ENCODE measurements at places on chromosomes 4 and X.

DNA sequence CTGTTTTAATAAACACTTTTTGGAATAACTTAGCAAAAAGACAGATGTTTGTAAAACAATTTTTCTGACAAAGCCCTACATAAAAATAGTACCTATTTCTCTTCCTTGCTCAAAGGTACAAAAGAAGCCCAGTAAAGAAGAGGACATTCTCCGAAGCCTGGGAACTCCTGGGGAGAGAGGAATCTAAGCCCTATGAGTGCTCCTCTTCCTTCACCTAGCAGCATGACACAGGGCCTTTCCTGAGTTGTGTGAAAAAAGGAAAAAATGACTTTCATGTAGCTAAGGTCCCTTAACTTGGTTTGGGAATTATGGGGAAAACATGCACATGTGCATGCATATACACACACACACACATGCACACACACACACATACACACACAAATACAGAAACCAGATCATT, 586.9 kb downstream of the TMA16 start:
- no peak for ATAC-seq

GRCh38 chr4:185869427-185869826, 57.4 kb upstream of the SORBS2 start:
- no peak for ATAC-seq

DNA sequence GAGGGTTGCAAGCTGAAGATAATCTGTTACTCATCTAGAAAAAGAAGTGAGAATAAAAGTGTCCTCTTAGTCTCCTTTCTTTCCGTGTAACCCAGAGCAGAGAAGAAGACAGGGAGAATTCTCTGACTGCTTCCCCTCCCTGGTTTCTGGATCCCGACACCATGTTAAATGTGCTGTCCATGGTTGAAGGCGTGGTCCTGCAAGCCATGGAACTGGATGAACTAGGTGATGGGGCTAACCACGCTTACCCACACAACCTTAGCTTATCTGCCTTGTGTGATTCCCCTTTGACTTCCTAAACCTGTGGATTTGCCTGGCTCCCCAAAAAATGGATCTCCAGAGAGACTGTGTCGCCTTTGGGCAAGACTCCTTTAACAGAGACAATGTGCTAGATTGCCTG, 907.6 kb downstream of the FSTL5 start:
- ATAC-seq: no peak

DNA sequence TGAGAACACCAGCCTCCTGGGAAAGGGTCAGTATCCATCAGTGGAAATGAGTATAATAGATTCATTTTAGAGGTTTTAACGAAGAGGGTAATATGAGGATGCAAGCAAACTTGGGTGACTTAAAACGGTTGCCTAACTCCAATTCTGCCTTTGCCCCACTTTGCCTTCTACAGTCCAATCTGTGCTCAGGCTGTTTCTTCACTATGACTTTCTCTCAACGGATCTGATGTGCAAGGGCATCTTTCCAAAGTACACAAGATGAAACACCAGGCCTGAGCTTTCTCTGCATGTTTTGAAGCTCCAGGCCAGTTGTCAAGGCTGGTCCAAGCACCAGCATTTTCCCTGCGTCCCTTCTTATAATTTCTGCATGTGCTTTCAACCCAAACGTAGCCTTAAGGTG, 68.0 kb upstream of the TMEM164 start:
- no peak for ATAC-seq

DNA sequence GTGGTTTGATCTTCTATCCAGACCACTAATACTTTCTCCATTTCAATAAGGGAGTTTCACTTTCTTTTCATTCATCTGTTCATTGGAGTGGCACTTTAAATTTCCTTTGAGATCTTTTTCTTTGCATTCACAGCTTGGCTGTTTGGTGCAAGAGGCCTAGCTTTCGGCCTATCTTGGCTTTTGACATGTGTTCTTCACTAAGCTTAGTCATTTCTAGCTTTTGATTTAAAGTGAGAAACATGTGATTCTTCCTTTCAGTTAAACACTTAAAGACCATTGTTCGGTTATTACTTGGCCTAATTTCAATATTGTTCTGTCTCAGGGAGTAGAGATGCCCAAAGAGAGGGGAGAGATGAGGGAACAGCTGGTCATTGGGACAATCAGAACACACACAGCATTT, 24.3 kb downstream of the CXCL13 start:
- no peak for ATAC-seq

GRCh38 chr4:87732033-87732765, 67.2 kb upstream of the IBSP start:
- ATAC-seq: no peak

DNA sequence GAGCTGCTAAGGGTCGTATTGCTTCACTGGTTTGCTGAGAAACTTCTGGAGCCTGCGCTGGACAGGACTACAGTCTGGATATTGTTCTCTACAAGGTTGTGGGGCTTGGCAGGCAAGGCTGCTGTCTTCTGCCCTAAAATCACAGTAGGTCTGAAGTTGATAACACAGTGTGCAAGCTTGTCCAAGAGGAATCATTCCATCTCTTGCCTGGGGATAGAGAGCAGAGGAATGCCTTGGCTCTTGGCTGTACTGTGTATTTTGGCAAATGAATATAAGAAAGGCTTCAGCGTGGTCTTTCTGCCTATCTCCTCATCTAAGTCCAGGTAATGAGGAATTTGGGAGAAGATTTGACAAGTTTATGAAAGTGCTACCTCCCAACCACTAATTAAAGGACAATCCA, 9.4 kb upstream of the RASL11B start:
- ATAC-seq: no peak

- ATAC-seq: no peak
These were observed 85.0 kb upstream of the ADRA2C start for GRCh38 chr4:3681191-3681590.

GRCh38 chrX:41875142-41875541, 48.2 kb downstream of the CASK start:
- ATAC-seq: no peak

DNA sequence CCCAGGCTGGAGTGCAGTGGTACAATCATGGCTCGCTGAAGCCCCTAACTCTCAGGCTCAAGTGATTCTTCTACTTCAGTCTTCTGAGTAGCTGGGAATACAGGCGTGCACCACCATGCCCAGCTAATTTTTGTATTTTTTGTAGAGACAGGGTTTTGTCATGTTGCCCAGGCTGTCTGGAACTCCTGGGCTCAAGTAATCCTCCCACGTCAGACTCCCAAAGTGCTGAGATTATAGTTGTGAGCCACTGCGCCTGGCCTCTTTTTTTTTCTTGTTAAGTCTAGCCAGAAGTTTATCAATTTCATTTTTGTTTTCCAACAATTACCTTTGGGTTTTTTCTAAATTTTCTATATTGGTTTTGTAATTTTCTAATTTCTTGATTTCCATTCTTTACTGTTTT, 100.6 kb downstream of the GC start:
- ATAC-seq: no peak

DNA sequence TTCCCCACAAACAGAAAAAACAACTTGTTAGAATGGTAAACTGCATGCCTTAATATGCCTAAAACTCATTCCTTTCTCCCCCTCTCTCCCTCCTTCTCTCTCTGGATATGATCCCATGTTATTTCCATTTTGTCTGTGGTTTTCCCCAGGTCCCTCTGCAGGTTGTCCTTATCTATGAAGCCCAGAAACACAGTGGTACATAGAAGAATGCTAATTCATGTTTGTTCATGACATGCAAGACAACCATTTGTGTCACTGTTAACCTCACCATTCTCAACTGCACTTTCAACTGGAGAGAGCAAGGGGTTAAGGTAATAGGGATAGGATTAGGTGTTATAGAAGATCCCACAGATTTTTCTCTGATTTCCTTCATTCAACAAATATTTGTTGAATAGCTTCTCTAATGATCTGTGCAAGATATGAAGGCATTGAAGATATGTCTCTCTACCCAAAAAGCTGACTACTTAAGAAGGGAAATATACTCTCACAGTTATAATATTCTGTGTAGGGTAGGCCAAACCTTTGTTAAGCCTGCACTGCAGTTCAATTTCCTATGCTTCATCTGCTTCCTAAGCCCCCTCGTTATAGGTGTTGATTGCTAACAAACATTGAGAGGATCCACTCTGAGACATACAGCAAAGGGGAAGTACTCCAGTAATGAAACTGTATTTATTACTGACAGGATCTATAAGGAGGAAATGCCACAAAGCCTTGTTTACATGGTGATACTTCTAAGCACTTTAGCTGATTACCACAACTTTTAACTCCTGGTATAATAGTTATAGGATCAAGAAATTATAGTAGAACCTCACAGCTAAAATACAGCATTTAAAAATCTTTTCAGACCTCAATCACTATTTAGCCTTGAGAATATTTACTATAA, 96.1 kb downstream of the FRYL start:
- no peak for ATAC-seq

DNA sequence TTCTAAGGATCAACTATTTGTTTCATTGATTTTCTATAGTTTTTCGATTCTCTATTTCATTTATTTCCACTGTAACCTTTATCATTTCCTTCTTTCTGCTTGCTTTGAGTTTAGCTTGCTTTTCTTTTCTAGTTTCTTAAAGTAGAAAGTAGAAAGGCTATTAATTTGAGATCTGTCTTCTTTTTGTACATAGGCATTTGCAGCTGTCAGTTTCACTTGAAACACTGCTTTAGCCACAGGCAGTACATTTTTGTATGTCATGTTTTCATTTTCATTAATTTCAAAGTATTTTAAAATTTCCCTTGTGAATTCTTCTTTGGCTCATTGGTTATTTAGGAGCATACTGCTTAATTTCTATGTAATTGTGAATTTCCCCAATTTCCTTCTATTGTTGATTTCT, 152.2 kb downstream of the SH3KBP1 start:
- no peak for ATAC-seq
